ENCODE measurements at places on chromosomes 3 and 15.

DNA sequence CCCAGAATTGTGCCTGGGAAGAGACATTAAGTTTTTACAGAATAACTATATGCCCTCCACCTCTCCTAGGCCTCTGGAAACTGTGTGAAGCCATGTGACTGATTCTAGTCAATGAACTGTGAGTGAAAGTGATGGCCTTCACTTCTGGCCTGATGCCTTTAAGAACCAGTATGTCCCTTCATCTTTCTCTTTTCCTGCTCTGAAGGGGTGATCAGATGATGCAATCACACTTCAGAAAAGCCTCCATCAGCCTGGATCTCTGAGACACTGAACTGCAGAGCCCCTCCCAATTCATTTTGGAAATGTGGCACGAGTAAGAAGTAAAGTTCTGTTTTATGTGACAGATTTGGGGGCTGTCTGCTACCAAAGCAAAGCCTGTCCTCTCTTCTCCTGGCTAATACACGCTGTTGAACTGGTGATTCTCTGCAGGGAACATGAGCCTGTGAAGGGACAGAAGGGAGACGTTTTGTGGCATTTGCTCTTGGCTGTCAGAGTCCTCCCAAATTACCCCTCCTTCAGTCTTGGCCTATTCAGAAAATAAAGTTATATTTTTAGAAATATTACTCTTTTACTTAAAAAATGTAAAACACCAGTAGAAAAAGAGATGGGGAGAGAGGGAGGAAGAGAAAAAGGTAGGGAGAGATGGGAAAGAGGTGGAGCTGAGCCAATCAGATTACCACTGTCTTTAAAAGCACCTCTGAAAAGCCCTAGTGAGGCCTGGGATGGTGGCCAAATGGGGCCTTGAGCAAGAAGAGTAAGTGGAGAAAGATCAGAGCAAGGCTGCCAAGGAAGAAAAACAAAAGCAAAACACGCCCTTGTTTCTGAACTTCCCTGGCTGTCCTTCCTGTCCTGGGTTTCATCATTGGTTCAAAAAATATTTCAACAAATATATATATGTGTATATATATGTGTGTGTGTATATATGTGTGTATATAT, 40.9 kb upstream of the RYK start:
- DNase-seq: no peak

DNA sequence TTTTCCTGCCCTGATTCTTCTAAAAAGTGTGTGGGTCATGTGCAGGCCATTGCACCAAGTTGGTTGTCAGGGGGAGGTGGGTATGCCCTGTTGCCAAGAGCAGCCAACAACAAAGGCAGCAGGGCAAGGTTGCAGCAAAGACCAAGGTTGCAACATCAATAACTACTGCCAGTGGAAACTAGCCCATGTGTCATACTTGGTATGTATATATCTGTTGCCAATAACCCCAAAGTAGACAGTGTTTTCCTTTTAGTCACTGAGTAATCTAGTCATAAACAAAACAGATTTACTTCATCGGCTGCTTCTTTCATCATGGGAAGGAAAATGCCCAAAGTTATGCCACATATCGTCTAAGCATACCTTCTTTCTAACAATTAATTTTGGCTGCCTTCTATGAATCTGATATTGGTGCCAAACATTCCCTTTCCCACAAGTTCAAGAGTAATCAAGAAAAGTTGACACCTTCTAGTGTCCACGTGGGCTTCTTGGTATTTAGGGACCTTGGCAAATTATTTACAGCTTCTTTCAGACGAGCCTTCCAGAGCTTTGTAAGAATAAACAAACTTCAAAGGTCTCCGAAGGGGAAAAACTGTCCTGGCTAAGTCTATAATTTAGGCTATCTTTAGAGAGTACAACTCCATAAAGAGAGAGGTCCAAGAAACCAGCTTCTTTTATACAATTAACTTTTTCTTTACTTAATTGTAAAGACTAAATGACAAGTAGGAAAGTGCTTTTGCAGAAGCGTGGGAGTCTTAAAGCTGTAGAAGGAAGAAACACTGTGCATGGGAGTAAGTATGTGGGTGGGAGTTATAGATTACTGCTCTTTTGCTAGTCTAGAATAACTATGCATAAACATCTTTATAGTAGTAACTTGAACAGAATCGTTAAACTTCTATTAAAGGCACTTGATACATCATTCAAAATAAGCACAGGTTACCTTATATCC, 10.0 kb upstream of the MBNL1 start:
- DNase-seq: peak; percentile 62

DNA sequence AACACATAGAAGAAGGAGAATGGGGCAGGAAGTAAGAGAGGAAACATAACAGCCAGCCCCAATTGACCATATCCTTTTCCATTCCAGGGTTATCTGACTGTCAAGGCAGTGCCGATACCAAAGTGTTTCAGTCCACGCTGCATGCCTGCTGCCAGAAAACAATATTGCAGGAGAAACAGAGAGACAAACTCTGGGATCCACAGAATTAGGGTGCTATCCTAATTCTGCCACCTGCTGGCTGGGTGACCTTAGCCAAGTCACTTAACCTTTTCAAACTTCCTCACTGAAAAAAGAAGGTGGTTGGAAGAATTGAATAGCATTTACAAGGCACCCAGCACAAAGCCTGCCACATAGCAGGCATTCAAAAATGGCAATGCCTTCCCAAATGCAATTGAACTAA, 32.0 kb downstream of the GLB1 start:
- DNase-seq: no peak

- DNase-seq: no peak
Measured at GRCh38 chr15:52295421-52296001, at the start of gene MYO5C. TSS of gene MYO5C (minus strand) at chr15:52295804. CDS start at chr15:52295636, 168 bp downstream.

DNA sequence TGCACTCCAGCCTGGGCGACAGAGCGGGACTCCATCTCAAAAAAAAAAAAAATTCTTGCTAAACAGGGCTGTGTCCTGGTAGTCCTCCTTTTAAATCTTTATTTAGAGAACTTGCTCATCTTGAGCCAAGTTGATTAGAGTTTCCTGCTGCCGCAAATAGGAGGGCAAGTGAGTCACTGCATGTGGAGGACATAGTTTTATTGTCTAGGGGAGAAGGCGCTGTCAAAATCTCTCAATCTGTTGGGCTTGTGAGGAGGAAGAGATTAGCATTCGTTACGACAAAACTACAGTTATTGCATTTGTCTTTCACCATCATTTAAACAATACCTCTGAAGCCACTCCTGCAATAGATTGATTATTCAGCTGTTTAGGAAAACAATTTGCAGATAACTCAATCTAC, 11.5 kb downstream of the MUC4 start:
- no peak for DNase-seq

DNA sequence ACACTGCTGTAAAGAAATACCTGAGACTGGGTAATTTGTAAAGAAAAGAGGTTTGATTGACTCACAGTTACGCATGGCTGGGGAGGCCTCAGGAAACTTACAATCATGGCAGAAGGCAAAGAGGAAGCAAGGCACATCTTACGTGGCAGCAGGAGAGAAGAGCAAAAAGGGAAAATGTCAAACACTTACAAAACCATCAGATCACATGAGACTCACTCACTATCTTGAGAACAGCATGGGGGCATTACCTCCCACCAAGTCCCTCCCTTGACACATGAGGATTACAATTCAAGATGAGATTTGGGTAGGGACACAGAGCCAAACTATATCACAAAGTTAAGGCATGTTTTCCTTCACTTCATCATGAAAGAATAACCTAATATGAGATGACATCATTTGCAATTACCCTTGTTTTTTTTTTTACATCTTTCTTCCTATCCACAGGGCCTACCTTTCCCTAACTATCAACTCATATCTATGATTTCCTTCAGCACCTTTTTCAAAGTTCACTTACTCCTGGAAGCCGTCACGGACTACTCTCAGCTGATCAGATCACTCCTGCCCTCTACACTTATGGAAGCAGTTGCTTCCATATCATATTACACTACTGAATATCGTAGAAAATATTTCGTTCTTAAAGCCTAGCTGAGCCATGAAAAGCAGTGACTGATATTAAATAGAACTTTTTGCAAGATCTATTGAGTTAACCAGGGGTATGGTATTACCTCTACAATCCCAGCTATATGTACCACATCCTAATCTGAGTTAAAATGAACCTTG, 25.5 kb upstream of the ATP8B4 start:
- no peak for DNase-seq

DNA sequence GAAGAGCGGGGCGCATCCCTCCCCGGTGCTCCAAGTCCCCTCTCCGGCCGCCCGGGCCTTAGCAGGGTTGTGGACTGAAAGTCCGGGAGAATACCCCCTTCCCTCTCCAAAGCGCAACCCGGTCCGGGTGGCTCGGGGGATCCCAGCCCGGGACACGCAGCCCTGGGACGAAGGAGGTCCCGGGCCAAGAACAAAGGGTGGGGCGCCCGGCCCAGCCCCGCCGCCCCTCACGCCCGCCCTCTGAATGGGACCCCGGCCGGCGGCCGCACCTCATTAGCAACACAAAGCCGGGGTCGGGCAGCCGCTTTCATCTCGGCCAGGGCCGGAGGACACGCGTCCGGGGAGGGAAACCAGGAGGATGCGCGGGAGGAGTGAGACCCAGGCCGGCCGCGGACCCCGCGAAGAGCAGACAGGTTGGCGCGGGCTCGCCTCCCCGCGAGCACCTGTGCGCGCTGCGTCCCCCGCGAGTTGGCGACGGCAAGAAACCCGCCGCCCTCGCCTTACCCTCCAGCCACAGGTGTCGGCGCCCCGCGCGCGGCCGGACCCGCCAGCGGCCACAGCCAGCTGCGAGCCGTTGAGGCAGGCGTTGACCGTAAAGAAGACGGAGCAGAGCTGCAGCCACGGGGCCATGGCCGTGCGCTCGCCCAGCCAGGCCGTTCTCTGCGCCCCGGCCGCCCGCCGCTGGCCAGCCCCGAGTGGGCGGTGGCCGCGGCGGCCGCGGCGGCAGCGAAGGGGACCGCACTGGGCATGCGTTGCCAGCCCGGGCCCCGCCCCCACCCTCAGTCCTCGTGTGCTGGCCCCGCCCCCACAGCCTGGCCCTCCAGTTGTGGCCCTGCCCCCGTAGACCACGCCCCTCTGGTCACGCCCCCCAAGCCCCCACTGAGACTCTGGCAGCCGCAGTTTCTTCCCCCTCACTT, at the start of gene IL17RD:
Gene IL17RD, minus strand, starts transcription at position 697 of the 917 bp plus-strand sequence. Its CDS starts 67 bp downstream, at position 630.
- peak; percentile 41 for DNase-seq

DNA sequence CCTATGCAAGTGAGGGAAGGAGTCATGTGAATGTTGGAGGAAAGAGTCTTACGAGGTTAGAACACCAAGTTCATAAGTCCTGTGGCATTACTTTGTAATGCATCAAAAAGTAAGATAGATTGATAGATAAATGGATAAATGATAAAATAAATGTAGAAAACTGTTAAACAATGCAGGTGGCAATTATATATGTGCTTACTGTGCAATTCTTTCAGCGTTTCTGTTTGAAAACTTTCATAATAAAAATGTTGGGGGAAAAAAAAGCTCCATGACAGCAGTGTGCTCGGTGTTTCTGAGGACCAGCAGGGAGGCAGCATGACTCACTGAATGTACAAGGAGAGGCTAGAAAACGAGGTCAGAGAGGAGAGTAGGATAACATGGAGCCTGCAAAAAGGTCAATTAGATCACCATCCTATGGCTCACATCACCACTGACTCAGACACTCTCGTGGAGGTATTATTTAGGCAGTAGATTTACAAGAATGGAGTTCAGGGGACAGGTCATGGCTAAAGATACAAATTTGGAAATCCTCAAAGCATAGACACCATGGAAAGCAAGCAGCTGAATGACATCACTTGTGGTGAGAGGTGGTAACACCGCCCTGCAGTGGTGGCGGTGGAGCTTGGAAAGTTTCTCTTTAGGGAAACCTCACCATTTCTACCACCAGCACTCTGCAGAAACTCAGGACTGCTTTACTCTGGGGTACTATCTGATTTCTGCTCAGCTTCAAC, 219.8 kb downstream of the CTNNB1 start:
- peak; percentile 94 for DNase-seq

GRCh38 chr15:62026487-62027262, 33.6 kb downstream of the VPS13C start:
- no peak for DNase-seq

DNA sequence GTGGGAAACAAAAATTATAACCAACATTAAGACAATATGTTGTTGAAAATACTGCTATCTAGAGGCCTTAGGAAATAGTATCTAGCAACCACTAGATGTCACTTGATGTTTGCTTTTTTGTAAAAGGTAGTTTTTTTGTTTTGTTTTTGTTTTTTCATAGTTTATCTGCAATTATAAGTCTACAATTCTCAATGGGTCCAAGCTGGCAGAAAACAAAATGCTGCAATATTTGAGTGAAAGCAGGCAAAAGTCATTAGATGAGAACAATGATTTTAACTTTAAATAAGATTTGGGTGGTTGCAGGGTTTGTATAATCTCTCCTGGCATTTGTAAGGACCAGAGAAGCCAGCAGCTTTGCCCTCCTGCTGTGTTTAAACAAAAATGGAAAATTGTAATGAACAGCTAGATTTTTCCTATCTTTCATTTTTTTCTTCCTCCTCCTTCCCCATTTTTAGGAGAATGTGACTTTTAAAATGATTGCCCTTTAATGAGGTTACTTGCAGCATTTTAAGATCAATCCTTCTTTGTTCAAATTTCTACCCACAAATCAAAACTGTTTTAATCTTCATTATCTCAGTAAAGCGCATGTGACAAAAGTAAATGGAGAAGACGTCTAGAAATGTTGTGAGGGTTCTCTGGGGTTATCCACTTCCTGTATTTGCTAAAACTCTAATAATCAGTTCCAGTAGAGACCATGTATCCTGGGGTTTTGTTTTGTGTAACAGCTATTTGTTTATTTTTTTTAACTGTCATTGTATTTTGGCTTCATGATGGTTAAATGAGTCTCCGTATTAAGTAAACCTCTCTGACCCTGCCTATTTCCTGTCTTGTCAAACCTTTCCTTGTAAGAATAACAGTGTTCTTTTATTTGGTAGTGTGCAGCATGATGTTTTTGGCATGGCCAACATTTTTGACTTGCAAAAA, 27.3 kb downstream of the DUT start:
- DNase-seq: peak; percentile 29

GRCh38 chr3:159892801-159893200, 95.8 kb upstream of the IL12A start:
- no peak for DNase-seq

DNA sequence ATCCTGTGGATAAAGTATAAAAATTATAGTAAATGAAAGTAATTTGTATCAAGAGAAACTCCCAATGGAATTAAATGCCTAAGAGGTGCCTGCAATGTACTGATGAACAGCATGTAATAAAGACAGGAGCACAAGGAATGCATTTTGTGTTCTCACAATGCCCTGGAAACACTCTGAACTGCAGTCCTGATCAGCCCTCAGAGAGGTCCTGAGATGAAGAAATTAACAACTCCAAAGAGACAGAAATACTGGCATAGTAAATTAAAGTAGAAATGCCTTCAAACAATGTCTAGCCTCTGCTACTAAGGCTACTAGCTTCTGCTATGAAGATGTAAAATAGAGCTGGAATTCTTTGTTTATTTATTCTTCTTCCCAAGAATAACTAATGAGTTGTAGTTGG, 59.9 kb downstream of the CFAP20DC start:
- DNase-seq: no peak

DNA sequence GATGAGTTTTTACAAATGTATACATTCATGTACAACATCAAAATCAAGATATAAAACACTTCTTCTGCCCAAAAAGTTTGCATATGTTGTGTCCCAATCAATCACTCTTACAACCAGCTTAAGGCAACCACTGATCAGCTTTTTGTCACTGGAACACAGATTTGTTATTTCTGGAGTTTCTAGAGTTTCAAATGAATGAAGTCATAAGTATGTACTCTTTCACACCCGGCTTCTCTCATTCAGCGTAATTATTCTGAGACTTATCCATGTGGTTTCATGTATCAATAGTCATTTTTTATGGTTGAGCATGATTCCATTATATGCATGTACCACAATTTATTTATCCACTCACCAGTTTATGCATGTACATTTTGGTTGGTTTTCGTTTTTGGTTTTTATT, 53.0 kb upstream of the CORO2B start:
- no peak for DNase-seq
